ENCODE measurements at places on chromosomes 4 and X.

DNA sequence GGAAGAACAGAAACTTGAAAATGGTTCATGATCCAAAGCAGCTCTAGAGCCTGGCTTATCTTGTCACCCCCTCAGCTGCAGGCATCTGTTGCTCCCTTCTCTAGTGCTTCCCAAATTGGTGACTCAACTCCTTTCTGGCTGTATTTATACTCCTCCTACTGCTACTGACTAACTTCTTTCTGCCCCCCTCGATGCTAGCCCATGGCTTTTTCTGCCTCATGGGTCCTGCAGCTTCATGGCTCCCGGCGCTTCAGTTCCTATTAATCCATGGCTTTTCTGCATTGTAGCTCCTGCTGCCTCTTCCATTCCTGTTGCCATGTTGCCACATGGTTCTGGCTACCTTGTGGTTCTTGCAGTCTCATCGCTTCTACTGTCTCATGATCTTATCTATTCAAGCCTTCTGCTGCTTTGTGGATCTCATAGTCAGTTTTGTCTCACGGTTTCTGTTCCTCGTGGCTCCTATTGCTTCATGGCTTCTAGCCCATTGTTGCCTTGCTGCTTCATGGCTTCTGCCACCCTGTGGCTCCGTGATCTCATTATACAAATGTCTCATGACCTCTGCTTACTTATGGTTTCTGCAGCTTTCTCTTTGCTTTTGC lies 48.1 kb downstream of the SMC1A start:
- DNase-seq, result peak; percentile 69

GRCh38 chrX:12901486-12901885 lies 4.9 kb upstream of the TLR8 start:
- peak; percentile 40 for DNase-seq

DNA sequence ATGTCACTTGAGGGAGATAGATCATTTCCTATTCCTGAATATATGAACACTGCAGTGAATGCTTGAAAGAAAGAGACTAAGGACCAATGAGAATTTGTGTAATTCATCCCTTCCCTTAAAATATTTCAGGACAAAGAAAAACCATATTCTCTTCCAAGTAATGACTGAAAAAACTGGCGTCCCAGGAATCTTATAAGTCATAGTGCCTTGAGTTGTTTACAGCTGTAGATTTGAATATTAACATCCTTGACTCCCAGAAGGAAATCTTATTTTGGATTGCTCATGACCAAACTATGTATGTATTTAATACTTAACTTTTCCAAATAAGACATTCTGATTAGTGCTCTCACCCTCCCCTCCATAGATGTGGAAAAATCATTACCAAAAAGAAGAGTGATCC lies 55.5 kb downstream of the CLDN22 start:
- DNase-seq, result no peak

GRCh38 chr4:127844601-127845116 lies 36.0 kb upstream of the PLK4 start:
- no peak for DNase-seq

GRCh38 chr4:123966990-123967769 lies 570.6 kb downstream of the SPRY1 start:
- no peak for DNase-seq

DNA sequence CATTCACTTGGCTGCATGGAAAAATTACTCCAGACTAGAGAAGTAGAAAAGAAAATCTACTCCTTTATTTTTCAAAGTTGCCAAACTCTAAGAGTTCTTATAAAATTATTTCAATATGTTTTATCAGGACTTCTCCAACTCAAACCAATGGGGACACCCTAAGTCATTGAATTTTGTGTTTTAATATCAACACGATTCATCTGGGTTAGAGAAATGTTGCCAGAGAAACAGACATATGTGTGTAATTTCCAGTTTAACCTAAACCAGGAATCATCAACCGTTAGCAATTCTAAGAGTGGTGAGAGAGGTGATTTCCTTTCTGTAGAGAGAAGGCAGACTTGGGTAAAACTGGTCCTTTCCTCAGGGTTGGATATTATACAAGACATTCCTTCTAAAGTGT lies 291.8 kb downstream of the LDB2 start:
- no peak for DNase-seq

DNA sequence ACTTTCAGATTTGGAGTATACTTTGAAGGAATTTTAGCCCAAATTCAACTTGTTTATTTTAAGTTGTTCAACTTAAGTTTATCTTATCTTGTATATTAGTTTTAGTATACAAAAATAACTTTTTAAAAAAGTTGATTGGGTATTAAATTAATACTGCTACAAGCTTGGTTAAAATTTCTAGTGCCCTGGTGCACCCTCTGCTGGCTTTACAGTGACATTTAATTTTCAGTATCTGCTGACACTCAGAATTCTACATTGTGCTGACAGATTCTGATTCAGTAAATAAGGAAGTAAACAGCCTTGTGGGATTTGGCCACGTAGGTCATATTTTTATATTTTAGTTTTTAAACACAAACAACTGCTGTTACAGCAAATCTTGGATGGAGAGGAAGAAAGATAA lies 2.9 kb downstream of the EDA start:
- DNase-seq, result peak; percentile 1

GRCh38 chr4:16890651-16891050 lies 7.8 kb downstream of the LDB2 start:
- no peak for DNase-seq

- DNase-seq, result peak; percentile 72
Observed at GRCh38 chr4:10461091-10461849, 4.0 kb upstream of the ZNF518B start.

DNA sequence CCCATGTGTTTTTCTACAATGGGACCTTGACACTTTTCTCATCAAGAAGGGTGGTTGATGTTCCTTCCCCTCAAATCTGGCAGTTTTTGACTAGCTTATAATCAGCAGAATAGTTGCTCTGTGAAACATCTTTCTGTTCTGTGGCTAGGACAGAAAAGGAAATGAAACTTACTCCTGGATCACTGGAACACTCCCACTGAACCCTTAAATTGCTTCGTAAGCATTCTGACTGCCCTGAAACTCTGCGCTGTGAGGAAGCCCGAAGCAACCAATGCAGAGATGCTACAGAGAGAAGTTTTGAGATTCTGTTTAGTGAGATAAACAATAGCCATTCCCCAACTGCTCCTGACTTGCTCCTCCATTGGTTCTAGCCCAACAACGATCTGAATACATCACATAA lies 602.2 kb downstream of the CENPC start:
- peak; percentile 41 for DNase-seq

DNA sequence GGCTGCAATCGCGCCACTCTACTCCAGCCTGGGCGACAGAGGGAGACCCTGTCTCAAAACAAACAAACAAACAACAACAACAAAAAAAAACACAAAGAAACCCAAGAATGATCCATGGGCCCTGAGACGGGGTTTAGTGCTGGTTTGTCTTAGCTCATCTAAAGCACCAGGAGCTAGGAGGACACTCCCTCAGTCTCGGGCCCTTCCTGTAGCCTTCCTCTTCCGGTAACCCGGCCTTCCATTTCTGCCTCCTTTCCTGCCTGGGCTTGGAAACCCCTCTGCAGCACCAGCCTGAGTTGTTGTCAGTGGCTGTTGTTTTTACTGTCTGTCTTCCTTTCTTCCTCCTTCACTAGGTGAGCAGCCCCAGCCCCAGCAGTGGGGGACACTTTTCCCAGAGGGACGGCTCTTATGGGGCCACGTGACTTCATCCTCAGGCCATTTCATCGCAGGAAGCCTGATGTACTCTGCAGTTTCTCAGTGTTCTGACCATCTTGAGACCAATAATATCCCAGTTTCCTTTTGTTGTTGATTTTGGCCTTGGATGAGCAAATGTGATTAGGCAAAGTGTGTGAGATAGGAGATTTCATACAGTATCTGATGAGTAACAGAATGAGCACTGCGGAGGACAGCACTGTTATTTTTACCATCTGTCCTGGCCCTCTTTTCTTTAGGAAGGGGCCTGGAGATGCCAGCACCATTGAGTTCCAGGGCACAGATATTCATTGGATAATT lies 90.1 kb downstream of the ANAPC4 start:
- DNase-seq, result no peak

- DNase-seq, result no peak
Observed at GRCh38 chrX:101108284-101108683, 10.3 kb downstream of the CENPI start.

DNA sequence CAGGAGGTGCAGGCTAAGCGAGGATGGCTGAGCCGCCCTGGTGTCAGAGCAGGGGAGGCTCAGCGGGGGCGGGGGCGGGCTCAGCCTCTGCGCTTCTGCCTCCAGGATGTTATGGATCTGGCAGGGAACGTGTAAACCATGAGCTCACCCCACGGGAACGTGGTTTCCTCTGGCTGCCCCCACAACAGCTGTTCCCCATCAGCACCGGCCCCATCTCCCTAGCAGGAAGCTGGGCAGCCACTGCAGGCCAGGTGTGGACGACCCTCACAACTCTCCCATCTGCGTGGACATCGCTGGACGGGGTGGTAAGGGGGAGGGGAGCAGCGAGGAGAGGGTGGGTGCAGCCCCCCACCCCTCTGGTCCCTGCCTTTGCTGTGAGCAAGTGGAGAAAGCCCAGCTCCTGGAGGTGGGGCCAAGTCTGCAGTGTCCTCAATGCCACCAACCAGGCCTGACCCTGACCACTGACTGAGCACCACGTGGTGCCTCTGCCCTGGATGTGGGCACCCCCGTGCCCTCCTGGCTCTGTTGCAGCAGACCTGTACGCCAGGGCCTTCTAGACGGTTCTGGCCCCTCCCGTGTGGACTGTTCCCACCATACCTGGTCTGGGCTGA lies 28.1 kb upstream of the SPON2 start:
- no peak for DNase-seq

DNA sequence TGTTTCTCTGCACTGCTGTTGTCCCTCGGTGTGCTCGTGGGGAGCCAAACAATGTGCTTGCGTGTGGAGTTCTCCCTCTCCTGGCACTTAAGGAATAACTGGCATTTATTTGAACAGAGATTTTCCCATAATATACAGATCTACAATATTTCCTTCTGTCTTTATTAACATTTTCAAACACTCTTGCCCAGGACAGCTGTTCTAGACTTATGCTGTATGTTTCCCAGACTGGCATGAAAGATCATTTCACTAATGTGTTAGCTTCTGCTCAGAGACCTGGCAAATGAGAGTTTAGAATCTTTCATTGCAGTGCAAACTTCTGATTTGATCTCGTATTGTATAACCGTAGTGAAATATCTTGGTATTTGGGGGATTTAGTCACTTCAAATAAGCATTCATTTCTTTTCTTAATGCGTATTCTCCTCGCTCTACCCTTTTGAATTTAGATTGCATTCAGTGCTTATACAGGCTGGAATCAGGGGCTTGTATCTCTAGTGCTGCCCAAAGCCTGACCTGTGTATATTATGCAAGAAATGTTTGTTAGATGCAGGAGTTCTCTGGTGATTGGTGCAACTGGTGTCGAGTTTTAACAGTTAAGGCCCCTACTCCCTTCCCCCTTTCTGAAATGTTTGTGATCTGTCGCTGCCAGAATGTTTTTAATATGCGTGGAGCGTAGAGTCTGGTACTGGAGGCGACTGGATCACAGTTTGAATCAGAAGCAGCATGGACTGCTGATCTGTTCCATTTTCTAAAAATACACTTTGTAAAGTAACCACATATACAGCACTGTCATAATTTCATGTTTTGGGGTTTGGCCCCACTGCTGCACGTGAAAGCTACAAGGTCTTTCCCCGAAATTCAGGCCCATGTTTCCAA lies 326.3 kb downstream of the ARHGAP10 start:
- no peak for DNase-seq
